ENCODE measurements at places on chromosomes 3 and 15.

DNA sequence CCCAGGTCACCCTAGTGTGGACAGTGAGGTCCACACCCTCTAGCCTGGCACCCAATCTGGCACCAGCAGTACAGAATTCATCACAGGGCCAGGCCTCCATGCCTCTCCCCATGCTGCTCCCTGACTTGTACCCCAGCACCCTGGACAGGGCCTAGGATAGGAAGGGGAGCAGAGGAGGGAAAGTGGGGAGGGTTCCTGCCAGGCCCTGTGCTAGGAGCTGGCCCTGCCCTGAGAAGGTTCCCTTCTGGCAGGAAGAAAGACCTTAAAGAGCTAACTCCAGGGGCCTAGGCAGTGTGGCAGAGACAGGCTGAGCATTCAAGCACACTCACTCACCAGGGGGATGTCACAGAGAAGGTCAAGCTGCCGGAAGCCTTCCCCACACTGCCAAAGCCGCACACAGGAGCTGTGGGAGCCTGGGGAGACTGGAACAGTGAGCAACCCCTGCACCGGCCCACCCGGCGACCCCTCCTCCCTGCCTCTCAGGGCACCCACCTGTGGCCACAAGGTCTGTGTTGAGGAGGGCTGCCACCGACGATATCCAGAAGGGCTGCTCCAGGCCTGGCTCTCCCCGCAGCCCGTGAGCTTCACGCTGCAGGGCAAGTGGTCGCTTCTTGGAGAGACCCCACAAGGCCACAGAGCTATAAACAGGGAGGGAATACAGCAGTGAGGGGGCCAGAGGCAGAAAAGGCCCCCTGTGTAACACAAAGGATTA is 7.4 kb downstream of the RRP9 start:
- no peak for DNase-seq

DNA sequence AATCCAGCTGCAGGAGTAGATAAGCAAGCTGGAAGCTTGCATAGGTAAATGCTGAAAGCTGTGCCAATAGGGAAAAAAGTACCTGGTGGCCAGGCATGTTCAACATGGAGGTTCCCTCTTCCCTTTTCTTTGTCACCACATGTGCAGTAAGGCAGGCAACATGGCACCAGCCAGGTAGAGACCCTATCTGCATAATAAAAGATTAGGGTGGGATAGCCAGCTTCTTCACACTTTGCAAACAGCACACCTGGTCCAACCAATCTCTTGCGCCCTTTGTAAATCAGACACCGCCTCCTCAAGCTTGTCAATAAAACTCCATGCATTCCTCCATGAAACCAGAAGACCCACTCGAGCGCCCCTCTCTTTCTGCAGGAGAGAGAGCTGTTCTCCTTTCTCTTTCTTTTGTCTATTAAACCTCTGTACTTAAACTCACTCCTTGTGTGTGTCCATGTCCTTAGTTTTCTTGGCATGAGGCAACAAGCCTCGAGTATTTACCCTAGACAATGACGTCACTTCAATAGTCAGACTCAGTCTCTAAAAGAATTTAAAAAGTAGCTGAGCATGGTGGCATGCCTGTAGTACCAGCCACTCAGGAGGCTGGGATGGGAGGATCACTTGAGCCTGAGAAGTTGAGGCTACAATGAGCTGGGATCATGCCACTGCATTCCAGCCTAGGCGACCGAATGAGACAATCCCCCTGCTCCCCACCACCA is 256.3 kb downstream of the SCAPER start:
- DNase-seq = no peak

DNA sequence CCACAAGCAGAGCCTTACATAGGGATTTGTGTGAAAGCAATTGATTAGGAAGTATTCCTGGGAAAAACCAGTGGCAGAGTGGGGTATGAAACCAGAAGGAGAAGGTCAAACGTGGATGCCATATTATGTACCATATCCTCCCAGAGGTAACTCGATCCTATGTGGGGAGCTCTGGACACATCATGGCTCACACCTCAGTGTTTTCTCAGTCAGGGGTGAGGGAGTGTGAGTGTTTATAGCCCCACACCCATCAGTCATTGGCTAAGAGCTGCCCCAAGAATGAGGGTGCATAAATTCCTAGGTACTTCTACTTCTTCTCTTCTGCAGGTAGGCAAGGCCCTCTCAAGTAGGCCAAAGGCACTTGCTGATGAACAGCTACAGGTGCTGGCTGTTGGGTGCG is 28.2 kb upstream of the PDZRN3 start:
- DNase-seq = no peak

- DNase-seq = no peak
Measured at GRCh38 chr15:33956397-33956796, 11.9 kb upstream of the CHRM5 start.

DNA sequence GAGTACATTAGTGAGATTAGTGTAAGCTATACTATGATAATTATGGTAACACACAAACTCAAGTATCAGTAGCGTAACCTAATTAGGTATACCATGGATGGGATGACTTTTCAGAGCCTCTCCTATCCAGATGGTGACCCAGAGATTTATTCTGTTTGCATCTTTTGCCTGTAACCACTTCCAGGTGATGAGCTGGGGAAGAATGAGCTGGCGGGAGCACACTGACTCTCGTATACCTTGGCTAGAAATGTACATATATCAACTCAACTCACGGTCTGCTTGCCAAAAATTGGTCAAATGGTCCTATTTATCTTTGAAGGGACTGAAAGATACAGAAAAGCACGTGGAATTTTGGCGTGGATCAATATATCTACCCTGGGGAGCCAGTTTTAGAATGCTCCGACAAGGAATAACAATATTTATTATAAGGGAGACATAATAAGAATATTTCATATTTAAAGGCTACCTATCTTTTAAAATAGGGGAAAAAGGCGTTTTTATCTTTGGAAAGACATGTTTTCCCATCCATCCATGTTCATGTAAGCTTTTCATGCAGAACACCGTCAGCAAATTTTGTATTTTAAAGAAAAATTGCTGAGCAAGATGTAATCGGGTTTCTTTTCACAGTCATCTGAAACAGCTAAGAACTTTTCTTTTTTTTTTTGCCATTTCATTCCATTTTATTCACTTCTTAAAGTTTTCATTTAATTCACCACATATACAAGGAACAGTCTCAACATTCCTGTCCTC is 502.6 kb upstream of the CBLB start:
- no peak for DNase-seq

DNA sequence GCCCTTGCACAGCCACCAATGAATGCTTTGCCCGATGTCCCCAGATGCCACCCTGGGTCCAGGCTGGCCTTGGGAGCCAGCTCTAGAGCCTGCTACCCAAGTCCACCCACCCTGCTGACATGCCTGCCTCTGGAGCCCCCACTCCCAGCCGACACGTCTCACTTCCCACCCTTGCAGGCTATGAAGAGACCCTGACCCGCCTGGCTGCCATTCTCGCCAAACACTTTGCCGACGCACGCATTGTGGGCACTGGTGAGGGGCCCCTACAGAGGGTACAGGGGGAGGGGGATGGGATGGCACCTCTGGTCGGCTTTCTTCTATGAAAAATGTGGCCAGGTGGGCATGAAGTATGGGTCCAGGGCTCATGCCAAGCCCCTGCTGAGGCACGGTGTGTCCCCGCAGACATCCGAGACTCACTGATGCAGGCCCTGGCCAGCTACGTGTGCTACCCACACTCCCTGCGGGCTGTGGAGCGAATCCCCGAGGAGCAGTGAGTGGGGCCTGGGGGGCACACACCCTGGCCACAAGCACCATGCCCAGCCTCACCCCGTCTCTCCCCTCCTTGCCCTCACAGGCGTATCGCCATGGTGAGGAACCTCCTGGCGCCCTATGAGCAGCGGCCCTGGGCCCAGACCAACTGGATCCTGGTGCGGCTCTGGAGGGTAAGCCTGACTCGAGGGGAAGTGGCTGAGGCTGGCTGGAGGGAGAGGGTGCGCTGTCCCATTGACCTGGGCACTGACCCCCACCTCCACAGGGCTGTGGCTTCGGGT is 6.0 kb downstream of the AMIGO3 start:
- no peak for DNase-seq

DNA sequence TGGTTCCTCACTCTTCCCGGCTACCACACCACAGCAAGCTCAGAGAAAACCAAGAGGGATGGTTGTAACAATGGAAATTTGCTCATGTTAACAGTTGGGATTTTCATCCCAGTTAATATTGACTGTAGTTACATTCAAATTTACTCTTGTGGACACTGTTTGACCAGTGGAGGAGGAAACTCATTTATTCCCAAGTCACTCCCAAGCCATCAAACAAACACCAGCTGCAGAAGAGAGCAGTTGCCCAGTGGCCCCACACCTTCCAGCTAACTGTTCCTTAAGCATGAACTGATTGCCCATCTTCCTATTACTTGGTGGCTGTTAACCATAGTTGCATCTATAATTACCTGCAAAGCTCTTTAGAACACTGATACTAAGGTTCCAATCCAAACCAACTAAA is 24.1 kb upstream of the MECOM start:
- DNase-seq = no peak

GRCh38 chr15:86591994-86592735 is 512.5 kb downstream of the AGBL1 start:
- no peak for DNase-seq

DNA sequence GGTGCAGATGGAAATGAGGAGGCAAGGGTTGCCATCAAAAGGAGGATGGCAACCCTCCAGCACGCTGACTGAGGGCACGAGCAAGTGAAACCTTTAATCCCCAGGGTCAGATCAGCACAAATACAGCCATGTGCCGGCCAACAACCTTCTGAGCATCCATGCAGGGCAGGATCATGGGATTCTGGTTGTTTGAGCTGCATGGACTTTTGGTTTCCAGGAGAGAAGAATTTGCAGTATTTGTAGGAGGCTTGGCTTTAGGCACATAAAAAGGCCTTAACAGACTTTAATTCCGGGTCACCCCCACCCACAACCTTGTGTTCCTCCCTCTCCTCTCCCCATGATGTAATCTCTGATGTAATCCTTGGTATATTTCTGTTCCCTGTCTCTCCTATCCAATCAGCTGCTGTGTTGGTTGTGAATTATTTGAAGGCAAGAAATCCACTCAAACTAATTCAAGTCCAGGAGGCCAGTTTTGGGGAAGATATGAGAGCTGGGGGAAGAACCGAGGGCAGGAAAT is 254.3 kb downstream of the SHQ1 start:
- DNase-seq = no peak

DNA sequence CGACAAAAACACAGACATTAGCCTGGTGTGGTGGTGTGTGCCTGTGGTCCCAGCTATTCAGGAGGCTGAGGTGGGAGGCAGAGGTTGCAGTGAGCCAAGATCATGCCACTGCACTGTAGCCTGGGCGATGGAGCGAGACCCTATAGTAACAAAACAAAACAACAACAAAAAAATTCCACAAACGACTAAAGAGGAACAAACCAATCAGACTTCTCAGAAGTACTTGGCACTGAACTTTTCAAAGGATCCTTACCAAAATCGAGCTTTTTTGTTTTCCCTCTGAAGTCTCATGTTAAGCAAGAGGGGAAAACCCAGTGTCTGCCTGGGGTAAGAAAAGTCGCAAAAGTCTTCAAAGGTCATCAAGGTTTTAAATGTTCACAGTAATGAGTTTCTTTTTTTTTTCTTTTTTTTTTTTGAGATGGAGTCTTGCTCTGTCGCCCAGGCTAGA is 30.1 kb upstream of the TFRC start:
- no peak for DNase-seq

DNA sequence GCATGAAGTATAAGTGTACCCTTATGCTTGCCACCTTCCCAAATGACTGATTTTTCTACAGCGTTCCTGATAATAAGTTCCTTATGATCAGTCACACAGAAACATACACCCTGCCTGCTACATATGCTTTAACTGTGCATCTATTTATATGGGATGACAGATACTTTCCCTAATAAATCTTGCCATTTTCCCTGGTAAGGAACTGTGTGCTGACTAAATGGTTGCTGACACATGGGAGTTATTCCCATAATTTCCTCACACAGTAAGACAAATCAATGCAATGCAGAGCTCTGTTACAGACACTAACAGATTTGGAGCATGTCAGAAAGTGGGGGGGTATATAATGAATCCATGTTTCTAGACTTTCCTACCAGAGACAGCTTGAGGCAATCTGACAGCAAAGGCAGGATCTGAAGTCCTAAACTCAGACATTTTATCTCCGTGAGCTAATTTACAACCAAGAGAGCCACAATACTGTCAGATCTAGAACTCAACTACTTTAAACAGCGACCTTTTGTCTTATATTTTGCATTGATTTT is 86.9 kb upstream of the TCF12 start:
- DNase-seq = no peak

DNA sequence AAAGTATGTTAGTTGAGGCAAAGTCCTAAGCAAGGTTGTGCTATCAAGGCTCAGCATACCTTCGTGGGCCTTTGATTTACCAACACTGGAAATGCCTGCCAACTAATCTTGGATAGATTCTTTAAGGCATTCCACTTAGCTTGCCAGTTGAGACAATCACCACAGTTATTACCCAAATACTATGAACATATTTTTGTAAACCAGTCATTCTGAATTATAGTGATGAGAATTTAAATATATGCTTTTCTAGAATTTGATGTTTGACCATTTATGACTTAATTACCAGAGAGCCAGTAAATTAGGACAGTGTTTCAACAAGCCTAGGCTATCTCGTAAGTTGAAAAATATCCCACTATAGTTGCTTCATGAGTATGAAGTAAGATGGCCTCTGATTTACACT is 15.5 kb downstream of the TRIM59 start:
- no peak for DNase-seq

DNA sequence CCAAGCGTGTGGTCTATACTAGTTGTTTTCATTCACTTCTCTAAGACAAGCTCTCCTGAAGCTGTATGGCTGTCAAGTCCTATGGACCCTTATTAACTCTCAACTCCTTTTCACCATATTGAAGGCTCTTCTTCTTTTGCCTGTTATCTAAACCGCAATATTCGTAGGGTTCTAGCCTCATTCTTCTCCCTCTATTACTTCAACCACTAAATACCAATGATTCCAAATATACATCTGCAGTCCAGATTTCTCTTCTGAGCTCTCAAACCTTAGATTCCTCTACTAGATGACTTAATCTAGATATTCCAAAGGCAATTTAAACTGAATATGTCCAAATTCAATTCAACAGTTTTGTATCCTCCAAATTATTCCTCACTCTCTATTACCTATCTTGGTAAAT is 24.6 kb downstream of the AQR start:
- no peak for DNase-seq

DNA sequence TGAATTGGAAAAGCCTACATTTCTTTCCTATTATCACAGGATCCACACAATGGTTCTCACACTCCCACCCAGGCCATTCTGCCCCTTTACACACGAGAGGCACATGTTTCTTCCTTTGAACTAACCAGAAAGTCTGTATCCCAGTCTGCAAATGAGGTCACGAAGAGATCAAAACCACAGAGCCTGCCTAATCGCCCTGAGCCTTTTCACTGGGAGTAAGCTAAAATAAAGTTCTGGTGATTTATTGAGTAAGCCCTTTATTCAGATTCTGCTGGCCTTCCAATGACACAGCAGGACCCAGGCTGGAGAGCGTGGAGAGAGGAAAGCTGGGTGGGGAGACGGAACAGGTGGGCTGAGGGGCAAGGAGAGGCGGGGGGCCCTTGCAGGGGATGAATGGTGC is 78.7 kb downstream of the ATP1B3 start:
- DNase-seq = no peak

Data from activated CD8-positive, alpha-beta memory T cell treated with anti-CD3 and anti-CD28 coated beads for 1 hour (primary cell).